ENCODE measurements at places on chromosomes 5 and 9.
A peak's percentile ranks its signal among the peaks of the same experiment; 100 is the strongest.

DNA sequence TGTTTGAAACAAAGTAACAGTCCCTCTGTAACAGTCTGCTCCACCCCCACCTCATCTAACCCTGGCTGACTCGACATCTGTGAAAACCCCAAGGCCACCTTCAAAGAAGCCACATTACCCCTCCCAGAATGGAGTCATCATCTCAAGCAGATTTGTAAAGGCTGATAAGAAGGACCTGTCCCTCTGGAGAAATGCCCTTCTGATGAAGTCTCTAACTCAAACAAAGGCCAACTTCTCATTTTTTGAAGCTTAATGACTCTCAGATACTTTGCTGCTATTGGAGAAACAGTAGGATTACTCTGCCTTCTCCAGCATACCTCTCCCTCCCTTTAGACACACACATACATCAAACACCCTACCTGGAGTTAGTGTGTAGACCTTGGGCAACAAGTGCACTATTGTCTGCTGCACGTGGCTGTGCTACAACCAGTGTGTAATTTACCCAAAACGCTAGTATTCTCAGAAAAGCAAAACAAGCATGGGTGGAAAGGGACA lies 5.3 kb upstream of the SUSD1 start:
- DNase-seq: peak; percentile 22

DNA sequence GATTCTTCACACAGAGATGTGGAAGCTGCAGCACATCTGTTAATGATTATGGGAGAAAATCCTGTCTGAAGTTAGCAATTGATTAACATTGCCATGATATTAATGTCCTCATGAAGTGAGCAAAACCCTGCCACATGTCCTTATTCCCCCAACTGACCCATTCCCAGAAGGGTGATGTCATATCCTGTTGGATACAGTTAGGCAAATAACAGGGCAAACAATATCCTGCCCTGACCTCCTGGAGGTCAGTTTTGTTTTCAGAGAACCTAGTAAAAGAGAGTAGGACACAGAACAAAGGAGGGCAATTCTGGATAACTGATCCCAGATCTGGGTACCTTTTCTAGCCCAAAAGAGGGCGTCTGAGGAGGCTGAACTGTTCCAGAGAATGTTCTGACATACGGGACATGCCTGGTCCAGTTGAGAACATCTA lies 11.0 kb downstream of the ABLIM3 start:
- no peak for DNase-seq

GRCh38 chr5:135851915-135852845 lies 17.7 kb downstream of the SLC25A48 start:
- DNase-seq: no peak

DNA sequence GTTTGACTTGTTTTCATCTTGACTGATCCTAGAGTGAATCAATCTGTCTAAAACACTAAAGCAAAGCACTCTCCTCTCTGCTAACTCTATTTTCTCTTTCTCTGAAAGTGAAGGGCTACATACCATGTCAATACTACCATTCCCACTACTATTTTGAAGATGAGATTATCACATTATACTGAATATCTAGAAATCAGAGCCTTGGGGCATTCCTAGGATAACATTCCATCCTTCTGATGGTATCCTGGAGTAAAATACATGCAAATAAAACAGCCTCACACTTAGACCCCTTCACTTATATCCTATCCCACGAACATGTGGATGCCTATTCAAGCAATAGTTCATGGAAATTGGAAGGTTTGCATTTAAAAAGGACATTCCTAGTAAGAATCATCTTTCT lies 309.3 kb upstream of the ACTBL2 start:
- no peak for DNase-seq
